ENCODE measurements at places on chromosomes 7 and 10. TPM values are rescaled to one million over a fixed set of nuclear protein-coding genes. Genes with fewer than 3 reads are reported as not detected.

DNA sequence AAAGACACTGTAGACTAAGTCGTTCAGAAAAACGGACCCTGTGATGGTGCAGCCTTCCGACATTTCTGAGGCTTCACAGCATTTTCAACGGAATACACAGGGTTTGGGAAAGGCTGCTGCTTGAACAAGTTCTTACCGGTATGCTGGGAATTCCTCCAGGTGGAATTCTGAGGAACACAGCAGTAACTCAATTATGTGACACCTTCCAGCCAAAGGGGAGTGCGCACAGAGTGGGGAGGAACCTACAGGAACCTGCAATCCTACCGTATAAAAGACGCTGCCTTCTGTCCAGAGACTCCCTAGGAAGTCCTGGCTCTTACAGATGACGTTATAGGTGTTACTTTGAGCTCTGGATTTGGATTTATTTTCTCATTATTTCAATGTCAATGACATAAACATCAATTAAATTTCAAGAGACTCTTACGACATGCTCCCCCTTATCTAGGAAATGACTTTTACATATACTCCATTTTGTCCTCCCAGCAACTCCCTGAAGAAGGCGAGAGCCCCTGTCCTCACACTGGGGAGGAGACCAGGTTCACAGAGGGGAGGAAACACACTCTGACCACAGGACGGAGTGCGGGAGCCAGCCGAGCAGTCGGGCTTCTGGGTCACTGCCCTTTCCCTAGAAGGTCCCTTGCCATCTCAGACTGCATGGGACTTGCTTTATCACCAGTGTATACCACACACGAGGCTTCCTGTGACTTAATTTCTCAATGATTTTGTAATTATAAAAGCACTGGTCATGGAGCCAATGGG lies 27.9 kb downstream of the VIPR2 start:
- DNase-seq, result no peak

DNA sequence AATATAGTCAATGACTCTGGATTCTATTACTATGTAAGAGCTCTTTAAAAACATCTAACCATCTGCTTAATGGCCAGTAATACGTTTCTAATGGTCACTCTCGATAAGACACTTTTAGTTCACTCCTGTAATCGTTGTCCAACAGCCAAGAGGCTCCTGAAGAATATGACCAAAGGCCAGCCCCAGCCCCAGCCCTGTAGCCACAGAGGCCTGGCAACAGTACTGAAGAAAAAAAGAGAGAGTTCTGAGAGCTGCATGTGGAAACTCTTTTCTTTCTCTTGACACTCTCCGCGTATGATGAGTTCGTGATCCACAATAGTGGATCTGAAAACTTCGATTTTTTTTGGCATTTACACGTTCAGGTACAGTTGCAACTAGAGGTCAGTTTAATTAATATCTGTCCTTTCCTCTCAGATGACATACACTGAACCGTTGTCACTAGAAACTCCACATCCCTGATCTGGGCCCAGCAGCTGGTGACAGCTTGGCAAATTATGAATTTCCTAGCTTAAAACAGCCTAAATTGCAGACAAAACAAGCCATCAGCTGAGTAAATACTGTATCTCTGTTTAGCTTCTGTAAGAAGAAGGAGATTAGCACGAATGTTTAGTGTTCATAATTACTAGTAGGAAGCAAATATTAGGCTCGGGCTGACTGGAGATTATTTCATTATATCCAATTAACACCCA lies 456.7 kb downstream of the LRMDA start:
- DNase-seq, result no peak

GRCh38 chr10:35442592-35442991 lies 106.3 kb downstream of the CCNY start:
- no peak for DNase-seq

- no peak for DNase-seq
These were observed 60.5 kb downstream of the CNOT4 start for GRCh38 chr7:135449436-135449835.

DNA sequence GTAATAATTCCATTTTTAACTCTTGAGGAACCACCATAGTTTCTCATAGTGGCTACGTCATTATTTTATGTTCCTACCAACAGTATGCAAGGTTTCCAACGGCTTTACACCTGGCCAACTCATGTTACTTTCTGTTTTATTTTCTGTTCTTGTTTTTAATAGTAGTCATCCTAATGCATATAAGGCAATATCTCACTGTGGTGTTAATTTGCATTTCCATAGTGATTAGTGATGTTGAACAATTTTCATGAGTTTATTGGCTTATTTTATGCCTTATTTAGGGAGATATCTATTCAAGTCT lies 465.5 kb upstream of the KLF6 start:
- no peak for DNase-seq

TSPAN12 gene
- 99.6 TPM for polyA plus RNA-seq

DNA sequence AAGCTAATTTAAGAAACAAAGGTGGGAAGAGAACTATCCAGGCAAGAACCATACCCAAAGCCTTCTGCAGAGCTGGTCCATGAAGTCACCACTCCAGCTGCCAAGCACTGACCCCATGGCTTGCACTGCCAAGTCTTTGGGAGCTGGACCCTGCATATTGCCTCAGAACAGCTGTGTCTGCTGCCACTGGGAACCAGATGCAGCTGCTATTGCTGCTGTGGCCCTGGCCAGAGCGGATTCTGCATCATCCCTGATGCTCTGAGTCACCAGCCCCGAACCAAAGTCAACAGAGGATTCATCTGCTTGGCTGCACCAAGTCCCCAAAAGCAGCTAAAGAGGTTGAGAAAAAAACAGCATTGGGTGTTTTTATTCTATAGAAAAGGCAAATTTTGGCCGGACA lies 39.2 kb upstream of the GSAP start:
- no peak for DNase-seq

DNA sequence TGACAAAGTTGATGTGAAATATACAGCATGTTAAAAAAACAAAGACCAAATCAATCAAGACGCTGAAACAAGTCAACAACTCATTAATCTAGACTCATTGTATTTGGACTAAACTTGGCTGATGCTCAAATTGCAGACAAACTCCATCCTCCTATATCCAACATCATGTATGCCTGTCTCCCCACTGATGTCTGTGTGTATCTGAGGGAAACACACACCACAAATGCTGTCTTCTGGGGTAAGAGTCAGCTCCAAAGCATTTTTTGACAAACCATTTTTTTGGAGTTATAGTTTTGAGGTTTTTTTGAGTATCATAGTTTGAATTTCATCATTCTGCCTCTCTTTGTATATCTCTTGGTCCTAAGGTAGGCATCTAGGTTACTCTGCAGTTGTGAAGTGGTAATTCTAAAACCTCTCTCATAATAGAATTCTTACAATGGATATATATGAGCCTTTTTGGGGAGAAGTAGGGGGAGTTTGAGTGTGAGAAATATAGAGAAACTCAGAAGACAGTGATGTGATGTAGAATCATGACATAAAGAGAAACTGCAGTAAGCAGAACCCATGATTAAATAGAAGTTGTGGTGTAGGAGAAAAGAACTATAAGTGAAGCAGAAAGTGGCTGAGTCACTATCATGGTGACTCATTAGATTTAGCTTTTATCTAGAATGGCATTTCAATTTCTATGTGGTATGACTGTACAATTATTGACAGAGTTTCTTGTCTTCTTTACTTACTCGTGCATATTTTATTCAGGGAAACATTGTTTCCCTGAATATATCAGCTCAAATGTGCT lies 1531.1 kb upstream of the LRRTM3 start:
- DNase-seq, result no peak

GRCh38 chr7:85075864-85076263 lies 111.0 kb downstream of the SEMA3D start:
- DNase-seq, result no peak

ZNF775 gene
- polyA plus RNA-seq, result 5.2 TPM

GRCh38 chr10:773562-774161 lies 84.2 kb upstream of the DIP2C start:
- DNase-seq, result no peak

RARRES2 gene
- polyA plus RNA-seq, result 58.2 TPM

- no peak for DNase-seq
These were observed 12.9 kb upstream of the INPP5A start for GRCh38 chr10:132524443-132525285.

GRCh38 chr7:28759475-28759971 lies 198.6 kb downstream of the TRIL start:
- DNase-seq, result no peak

DNA sequence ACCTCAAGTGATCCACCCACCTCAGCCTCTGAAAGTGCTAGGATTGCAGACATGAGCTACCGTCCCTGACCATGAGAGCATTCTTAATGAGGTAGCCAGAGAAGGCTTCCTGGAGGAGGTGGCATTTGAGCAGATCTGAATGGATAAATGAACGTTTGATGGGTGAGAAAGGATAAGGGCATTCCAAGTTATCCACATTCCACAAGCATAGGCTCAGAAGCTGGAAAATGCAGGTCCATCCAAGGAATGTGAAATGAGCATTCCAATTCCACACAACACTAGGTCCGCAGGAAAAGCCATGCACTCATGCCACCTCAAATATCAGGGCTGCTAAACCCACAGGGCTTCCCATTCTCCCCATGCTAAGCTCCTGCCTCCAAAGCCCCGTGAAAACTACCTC lies 17.0 kb downstream of the TMEM130 start:
- no peak for DNase-seq

GRCh38 chr7:148487912-148488311 lies 102.7 kb upstream of the C7orf33 start:
- DNase-seq, result no peak

DNA sequence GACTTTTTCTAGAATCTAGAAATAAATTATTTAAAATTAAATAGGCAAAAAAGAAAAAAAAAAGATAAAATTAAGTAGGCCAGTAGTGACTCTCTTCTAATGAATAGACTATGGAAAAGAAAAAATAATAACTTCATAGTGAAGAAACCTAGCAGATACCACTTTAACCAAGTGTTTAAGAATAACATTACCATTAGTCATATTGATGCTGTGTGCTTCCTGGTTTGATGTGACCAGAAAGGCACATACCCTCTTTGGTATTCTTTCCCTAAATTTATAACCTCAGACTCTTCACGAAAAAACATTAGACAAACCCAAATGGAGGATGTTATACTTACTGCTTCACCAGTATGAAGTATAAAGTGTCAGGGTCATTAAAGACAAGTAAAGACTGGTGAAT lies 42.6 kb downstream of the KIF20B start:
- no peak for DNase-seq

ZNF365 gene
- polyA plus RNA-seq, result 0.48 TPM

DNA sequence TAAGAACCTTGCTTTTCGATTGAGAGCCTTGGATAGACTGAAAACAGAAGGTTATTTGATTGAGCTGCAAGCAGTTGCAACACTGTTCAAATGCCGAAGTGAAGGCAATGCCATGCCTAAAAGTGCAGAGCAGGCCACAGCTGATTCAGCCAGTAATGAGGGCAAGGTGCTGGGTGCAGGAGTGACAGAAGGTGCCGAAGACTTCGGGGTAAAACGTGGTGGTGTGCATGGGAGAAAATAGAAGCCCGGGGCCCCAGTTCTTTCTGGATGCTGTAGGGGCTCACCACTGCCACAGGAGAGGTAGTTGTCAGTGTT lies 43.6 kb upstream of the GATAD1 start:
- no peak for DNase-seq

DNA sequence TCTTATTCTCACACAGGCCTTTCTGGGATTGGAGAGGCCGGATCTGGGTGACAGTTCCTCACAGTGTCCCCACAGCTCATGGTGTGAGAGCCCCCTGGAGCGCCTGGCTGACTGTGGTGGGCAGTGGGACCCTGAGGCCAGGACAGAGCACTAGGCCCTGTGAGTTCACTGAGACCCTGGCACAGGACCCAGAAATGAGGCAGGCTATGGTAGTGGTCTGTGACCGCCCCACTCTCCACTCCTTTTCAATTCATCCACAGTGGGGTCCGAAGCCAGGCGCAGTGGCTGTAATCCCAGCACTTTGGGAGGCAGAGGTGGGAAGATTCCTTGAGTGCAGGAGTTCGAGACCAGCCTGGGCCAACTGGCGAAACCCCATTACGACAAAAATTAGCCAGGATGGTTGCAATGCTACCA lies 95.9 kb upstream of the TNRC18 start:
- DNase-seq, result no peak

PAX4 gene
- 2.8 TPM for polyA plus RNA-seq

GRCh38 chr7:27128034-27128433 lies 2.5 kb downstream of the HOXA4 start:
- DNase-seq, result no peak

DNA sequence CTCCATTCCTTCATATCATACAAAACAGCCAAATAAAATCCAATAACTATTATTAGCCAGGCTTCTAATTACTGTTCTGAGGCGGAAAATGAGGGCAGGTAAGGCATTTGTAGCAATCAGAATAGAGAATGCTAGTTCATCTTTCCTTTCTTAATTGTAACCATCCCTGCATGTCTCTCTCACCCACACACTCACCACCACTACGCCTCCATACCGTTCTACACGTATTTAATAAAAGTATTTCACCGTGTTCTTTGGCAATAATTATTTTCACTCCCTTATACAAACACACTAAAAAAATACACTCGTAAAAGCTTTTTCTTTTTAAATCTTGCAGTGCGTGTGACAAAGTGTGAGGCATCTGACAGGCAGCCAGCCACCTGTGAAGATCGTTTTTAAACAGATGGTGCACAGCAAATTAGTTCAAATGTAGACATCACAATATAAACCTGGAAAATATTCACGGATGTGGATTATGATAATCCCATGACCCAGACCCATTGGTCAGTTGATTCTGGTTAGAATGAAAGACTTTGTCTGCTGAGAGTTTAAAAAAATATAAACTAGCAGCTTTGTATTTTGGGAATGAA lies 653.6 kb downstream of the REEP3 start:
- DNase-seq, result no peak

CH25H gene
- polyA plus RNA-seq, result 4.2 TPM

DNA sequence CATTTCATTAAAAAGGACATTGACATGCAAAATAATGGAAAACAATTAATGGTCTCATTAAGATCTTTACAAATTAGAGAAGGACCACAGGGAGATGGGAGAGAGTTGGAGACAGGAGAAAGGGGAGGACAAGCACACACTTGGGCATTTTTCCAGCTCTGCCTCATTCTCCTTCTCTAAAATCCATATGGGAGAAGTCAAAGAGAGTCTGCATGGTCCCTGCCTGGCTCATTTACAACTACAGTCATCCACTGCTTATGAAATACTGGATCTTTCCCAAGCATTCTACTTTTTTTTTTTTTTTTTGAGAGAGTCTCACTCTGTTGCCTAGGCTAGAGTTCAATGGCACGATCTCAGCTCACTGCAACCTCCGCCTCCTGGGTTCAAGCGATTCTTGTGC lies 518.9 kb upstream of the CELF2 start:
- no peak for DNase-seq

NEUROG3 gene
- 3.1 TPM for polyA plus RNA-seq
